Lung (tissue), 17 donors: ENCODE measurements at places on chromosomes 12 and 14. TPM values are rescaled to one million over a fixed set of nuclear protein-coding genes. Genes with fewer than 3 reads are reported as not detected.

- DNase-seq = no peak
Measured at GRCh38 chr12:574475-575128, 88.6 kb downstream of the NINJ2 start.

- DNase-seq = no peak
Measured at GRCh38 chr12:130547480-130548155, 168.5 kb downstream of the RIMBP2 start.

NRIP2 gene
- polyA plus RNA-seq = 0.10 TPM

SYT1 gene
- 0.16 TPM for polyA plus RNA-seq

DNA sequence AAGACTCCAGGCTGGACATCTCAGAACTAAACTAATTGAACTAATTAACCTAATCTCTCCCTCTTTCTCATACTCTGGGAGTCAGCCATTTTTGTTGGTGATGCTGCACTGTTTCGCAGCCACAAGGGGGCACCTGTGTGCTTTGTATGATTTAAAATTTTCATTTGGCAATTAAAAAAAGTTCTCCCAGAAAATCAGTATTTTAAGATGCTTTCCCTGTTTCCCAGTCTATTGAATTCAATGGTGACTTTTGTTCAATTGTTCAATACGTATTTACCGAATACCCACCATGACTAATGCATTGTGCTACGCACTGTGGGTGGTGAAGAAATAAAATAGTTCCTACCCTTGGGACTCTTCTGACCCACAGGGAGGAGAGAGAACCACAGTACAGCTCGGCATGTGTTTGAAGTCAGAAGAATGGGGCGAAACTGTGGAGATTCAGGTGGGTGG is 63.7 kb downstream of the ZNF664 start:
- peak; percentile 69 for DNase-seq

DNA sequence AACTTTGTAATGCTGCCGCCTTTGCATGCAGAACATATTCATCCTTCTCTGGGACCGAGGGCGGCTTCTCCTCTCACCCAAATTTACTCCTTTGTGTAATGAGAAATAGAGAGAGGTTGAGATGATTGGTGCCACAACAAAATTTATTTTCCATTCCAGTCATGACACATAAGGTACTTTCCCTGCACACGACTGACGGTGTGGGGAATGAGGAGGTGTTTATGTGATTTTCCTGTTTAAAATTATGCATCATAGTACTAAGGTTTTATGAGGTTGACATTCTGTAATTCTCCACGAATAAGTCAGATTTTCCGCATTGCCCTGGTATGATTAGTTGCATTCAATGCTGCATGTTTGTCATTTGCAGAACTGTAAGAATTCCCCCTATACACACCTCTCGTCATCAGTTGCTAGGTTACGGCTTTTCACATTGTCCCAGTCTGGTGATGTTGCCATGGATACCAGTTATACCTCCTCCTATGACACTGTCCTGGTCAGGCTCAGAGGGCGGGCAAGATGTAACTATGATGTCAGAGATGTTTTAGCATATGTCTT is 23.1 kb downstream of the BICDL1 start:
- no peak for DNase-seq

GRCh38 chr12:68157380-68157779 is 2.2 kb downstream of the IFNG start:
- no peak for DNase-seq

RNASE4 gene
- polyA plus RNA-seq = 28.8 TPM

DNA sequence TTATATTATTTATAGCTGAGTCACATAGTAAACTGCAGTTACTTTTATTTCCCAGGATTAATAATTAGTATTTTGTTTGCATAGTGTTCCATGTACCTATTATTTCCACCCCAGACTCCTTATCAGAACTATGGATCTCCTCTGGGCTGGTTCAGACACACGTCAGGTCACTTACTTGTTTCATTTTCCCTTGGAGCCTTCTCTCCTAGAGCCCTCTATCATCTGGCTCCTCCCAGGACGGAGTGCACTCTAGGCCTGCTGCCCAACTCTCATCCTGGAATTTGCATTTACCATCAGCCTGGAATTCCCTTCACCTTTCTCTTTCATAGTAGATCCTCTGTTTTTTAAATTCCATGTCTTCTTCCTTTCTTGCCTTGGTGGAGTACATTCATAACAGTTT is 28.5 kb upstream of the GALNT16 start:
- no peak for DNase-seq

TIMELESS gene
- polyA plus RNA-seq = 8.1 TPM

SYNE3 gene
- polyA plus RNA-seq = 3.7 TPM

- DNase-seq = no peak
Measured at GRCh38 chr14:21317398-21317797, 37.5 kb downstream of the RPGRIP1 start.

PLA2G1B gene
- polyA plus RNA-seq = 24.4 TPM

DNA sequence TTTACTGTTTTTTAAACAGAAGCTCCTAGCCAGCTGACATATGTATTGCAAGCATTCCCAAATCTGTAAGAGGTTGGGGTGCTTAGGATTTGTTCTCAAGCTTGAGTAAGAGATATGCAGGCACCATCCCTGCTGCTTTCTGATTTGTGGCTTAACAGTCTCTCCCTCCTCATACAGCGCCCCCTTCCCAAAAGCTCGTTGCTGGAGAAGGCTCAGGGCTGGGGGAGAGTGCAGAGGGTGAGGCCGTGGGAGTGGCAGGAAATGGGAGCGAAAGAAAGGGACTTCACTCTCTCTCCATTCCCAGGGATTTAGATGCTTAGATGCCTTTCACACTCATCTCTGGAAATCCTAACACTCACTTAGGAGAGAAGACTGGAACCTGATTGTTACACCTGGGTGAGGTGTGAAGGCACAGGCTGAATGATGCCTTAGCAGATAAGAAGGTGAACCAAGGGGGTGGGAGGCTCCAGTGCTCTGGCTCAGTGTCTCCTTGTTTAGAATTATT is 172.0 kb downstream of the C12orf75 start:
- DNase-seq = no peak

DNA sequence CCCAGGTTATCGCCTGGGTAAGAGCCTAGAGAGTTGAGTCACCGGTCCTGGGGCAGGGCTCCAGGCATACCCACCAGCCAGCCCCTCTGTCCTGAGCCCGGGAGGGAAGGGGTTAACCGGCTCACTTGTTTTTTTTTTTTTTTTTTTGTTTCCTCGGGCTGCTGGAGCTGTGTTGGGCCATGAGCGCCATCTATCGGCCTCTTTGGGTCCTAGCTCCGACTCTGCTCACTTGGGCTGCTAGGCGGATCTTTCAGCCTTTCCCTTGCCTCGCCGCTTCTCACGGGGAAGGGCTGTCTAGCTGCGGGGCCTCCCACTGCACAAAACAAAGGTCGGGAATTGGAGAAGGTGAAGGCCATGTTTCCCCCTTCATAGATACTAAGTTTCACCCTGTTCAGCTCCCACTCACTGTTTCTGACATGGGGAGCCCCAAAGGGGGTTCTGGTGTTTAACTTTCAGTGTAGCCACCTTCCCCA is 2.8 kb upstream of the SMUG1 start:
- DNase-seq = peak; percentile 92

GRCh38 chr12:10160617-10161385 is 11.1 kb downstream of the OLR1 start:
- DNase-seq = no peak

HHIPL1 gene
- 0.31 TPM for polyA plus RNA-seq

- no peak for DNase-seq
Measured at GRCh38 chr14:59912443-59912842, 7.5 kb upstream of the LRRC9 start.

DNA sequence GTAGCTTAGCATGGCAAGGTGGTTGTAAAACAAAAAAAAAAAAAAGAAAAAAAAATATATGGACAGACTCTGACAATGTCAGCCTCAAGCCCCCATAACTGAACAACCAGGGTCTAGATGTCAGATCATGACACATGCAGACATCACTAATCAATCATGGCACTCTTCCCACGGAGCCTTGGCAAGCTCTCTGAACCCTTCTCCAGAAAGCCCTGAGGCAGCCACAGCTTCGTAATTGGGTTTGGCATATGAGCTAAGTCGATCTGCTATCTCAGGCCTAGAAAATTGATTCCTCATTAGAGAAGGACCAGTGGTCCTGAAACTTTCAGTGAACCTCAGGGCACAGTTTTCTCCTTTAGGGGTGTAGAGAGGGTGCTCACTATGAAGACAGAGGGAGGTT is 112.2 kb downstream of the GPR135 start:
- DNase-seq = no peak

DNA sequence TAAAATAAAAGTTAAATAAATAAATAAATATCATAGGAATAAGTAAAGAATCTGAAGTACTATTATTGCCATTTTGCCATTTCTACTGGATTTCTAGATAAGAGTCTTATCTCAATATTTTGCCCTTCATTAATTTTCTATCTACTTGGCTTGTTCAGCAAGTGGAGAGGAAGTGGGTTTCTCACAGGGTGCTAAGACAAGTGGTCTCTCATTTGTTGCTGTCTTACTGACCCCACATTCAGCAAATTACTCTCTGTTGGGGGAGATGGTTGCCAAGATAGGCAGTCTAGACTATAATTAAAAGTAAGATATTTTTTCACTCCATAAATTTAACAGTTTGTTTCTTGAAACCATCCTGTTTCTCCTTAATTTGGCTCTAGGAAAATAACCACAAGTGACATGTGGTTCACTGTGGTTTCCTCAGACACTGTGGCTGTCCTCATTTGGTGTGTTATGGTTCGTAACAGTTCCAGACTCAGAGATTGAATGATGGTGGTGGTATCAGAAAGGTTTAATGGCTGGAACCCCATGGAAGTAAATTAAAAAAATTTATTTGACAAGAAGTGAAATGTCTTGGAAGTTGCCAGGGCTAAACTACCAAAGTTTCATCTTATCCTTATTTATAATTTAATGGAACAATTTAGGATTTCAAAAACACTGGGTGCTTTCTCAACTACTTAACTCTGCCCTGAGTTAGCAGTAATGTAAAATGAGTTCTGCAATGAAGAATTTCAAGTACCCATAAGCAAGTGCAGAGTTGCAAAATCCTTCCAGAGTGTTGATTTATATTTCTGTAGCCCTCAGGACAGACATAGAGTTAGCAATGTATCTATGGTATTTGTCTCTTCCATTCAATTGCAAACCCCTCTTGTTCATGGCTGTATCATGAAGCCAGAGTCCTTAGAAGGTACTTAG is 214.8 kb downstream of the MSRB3 start:
- DNase-seq = no peak

A2M gene
- 377 TPM for polyA plus RNA-seq

EFS gene
- 7.3 TPM for polyA plus RNA-seq

- no peak for DNase-seq
Measured at GRCh38 chr14:28673056-28673455, 93.5 kb upstream of the FOXG1 start.

DNA sequence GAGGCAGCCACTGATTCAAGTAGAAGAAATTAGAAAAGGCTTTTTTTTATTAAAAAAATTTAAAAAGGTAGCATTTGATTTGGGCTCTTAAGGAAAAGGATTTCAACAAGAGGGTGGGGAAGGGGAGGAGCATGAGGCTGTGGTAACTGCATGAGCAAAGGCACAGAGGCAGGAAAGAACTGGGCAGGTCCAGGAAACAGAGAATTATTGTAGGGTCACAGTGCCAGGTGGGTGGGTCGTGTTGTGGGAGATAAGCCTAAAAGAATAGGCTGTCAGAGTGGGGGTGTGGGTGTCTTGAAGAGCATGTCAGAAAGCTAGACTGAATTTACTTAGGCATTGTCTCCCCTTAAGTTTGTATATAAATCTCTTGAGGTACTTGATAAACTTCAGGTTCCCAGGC is 7.8 kb downstream of the LIMA1 start:
- DNase-seq = peak; percentile 44

DNA sequence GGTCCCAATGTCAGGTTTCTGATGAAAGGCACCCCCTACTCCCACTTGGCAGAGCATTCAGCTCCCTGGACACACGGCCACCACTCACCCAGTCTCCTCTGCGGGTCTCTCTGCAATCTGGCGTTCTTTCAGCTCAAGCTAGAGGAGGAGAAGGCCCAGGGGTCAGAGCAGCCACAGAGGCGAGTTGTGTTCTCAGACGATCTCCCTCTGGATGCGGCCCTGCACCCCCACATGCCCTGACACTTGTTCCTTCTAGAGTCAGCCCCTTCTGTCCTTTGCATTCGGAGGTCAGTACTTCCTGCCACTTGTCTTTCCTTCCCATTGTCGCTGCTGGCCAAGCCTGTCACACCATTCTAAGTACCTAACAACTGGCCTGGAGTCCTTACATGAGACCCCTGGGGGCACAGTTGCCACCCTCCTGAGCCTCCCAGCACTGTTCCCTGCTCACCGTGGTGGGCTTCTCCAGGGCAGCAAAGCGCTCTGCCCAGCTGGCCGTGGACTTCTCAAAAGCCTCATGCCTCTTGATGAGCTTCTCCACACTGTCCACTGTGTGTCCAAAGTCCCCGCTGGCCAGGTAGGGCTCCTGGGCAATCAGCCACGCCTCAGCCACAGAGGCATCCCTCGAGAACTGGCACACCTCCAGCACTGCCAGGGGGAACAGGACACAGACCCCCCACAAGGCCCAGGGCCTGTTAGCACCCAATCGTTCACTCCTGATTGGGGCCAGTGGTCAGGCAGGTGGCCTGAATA is 63.2 kb downstream of the PLEKHG3 start:
- DNase-seq = no peak

DNA sequence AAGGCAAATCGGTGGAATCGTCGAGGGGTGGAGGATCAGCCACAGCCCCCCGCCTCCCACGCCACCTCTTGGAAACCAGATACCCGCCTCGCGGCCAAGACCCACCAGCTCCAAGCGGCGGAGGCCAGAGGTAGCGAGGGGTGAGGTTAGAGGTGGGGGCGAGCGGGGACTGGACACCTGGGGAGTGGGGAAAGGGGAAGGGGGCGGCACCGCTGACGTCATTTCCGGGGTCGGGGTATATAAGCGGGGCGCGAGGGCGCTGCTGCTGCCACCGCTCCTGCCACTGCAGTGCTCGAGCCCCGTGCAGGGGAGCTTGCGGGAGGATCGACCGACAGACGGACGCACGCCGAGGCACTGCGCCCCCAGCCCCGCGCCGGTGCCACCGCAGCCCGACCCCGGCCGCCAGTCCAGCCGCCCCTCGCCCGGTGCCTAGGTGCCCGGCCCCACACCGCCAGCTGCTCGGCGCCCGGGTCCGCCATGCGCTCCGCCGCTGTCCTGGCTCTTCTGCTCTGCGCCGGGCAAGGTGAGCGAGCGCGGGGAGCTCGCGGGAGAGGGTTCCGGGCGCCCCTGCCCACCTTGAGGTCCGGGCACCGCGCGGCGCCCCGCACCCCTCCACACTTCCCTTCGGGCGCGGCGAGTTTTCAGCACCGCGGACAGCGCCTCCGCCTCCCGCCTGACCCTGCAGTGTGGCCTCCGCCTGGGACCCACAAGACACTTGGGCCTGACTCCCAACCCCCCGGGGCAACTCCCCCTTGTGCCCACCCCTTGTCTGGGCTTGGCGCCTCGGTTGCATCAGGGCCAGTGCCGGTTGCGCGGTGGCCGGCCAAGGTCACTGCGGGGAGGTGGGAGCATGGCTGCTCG is at the start of gene CHGA:
Gene CHGA (plus strand): TSS at position 268 of the 861 bp plus-strand sequence. CDS start 210 bp downstream, at position 478.
- DNase-seq = peak; percentile 78

CLEC4C gene
- not detected for polyA plus RNA-seq

C12orf56 gene
- polyA plus RNA-seq = not detected

CYP27B1 gene
- 1.7 TPM for polyA plus RNA-seq

GRCh38 chr14:63478010-63478409 is 65.2 kb downstream of the PPP2R5E start:
- no peak for DNase-seq

PPP1R36 gene
- polyA plus RNA-seq = 1.2 TPM

- DNase-seq = no peak
Measured at GRCh38 chr12:126582231-126582630, 1517.0 kb downstream of the AACS start.

ALDH2 gene
- polyA plus RNA-seq = 158 TPM
